ENCODE measurements at places on chromosomes 12 and 14.

DNA sequence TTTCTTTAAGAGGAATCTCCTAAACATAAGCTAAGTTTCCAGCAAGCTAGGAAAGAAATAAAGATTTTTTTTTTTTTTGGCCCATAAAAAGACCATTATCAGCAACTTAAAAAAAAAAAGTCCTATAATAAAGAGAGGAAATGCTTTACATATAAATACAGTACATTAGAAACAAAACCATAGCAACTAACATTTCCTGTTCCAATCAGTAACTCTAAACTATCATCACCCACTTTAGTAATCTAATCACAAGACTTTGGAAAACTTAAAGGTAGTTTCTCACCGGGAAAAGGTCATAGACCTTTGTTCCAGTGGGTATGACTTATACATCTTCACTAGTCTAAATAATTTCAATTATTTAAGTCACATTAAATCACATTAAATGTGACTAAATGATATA is 11.1 kb downstream of the SPTSSA start:
- no peak for DNase-seq

- peak; percentile 65 for DNase-seq
These were observed at the start of gene P2RX4 for GRCh38 chr12:121209624-121210572. TSS of gene P2RX4 (plus strand) at chr12:121210129. CDS start at chr12:121210165, 36 bp downstream.

GRCh38 chr12:85352016-85352415 is 72.0 kb downstream of the ALX1 start:
- no peak for DNase-seq

DNA sequence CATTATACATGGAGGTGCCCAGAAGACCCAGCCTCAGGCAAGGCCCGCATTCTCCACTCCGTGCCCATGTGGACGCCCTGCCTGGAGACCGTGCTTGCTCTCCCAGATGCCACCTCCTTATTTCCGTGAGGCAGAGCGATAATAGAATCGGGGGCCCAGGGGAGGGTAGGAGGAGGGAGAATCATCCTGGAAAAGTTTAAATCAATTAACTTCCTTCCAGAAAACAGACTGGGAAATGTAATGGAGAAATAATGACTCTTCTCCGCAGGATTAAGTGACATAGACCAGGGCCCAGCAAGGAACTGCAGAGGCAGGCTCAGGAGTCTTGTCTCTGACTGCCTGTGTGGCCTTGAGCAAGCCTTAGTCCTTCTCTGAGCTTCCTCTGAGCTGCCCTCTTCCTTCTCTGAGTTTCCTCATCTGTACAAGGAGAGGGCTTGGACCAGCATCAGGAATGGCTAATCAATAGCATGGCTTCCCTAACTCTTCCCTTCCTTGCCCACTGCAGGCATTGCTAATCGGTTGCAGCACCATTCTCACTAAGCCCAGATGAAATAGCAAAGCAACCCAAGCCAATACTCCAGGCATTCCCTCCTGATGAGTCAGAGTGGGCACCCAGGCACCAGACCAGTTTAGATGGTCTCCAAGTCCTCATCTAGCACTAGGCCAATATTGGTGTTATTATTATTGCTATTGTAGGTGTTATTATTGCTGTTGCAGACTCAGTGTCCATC is 11.3 kb upstream of the FAM222A start:
- no peak for DNase-seq

DNA sequence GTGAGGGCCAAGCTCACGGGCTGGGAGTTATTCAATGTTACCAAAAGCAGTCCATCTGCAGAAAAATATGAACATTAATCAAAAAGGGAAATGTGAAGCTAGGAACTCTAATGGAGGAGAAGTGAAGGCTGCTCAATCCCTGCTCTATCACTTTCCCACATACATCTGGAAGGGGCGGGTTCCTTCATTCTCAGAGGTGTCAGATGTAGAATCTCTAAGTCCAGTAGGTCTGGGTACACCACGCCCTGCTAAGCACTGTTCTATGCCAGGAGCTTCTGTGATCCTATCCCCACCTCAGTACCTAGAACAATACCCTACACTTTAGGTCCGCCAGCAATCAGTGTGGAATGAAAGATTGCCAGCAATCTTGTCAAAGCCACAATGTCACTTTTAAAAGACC is 37.0 kb upstream of the ANO2 start:
- no peak for DNase-seq

DNA sequence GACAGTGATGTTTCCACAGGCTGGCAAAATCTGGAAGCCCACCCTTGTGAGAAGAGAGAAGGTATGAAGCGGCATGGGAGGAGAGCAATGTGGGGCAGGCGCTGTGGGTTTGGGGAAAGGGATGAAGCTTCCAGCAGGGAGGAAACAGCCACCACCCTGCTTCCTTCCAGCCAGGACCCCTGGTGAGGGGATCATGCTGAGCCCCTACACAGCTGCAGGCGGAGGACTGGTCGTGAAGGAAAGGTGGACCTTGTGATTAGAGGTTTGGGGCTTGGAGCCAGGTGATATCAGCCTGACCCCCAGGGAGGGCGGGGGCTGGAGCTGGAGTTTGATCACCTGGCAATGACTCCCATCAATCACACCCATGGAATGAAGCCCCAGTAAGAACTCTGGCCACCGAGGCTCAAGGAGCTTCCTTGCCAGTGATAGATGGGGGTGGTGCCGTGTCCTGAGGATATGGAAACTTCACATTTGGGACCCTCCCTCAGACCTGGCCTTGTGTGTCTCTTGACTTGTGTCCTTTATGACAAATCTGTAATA is 48.6 kb downstream of the RIMBP2 start:
- no peak for DNase-seq

DNA sequence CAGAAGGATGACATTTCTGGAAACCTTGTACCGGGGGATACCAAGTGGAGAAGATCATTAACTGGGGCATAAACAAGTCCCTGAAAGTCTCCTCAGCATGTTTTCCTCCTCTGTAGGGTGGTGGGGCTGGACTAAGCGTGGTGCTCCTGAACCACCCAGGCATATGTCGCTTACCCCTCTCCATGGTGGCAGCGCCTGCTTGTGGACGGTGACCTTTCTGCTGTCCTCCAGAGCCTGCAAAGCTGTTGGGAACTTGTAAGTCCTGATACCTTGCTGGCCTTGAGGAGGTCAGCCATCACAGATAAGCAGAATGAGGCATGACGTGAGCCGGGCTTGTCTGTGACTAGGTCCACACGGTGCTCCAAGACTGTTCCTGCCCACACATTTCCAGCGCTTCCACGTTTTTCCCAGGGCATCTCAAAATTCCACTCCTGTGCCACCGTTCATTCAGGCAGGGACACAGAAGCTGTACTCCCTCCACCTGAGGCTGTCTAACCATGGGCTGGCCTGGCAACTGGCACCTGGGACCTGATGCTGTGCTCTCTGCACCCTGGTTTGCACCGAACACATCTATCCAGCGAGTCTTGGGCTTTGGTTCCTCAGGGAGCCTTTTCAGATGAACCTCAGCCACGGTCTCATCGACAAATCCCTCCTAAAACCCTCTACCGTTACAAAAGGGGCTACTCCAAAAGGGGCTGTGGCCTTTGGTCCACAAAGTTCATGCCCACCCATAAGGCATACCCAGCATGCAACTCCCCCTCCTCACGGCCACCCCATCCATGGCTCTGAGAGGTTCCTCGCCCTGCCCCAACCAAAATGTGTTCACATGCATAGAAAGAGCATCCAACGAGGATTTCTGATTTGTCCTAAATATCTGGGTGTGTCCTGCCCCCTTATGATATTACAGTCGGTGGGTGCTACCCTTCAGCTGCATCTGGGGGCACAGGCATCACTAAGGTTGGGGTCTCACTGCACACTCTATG is 199.6 kb upstream of the DIO3 start:
- DNase-seq = no peak

GRCh38 chr14:85182282-85182681 is 347.7 kb upstream of the FLRT2 start:
- no peak for DNase-seq

GRCh38 chr14:68250927-68251768 is 431.6 kb downstream of the RAD51B start:
- no peak for DNase-seq

GRCh38 chr12:6752167-6752920 is 597 bp downstream of the MLF2 start:
- DNase-seq = no peak

DNA sequence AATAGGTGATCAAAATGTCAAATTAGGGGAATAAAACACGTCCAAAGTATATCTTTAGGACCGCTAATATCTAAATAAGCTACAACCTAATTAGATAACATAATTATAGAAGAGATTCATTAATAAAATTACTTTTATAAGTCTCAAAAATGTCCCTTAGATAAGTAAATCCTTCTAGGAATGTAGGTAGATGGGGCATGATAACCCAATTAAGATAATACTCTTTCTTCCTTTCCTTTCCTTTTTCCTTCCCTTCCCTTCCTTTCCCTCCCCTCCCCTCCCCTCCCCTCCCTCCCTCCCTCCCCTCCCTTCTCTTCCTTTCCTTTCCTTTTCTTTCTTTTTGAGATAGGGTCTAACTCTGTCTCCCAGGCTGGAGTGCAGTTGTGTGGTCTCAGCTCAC is 11.0 kb upstream of the SLC2A3 start:
- DNase-seq = no peak

GRCh38 chr12:123498126-123498825 is 35.2 kb downstream of the RILPL1 start:
- DNase-seq = no peak

DNA sequence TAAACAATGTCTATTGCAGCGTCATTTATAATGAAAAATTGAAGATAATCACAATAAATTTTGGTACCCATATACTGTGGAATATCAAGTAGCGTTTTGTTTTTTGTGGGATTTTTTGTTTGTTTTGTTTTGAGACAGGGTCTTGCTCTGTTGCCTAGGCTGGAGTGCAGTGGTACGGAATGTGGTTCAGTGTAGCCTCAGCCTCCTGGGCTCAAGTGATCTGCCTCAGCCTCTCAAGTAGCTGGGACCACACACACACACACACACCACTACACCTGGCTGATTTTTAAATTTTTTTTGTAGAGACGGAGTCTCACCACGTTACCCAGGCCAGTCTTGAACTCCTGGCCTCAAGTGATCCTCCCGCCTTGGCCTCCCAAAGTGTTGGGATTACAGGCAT is 6.6 kb downstream of the ZNF664 start:
- DNase-seq = no peak

All from stimulated activated CD8-positive, alpha-beta memory T cell treated with anti-CD3 and anti-CD28 coated beads, Interleukin-15, amount 100 ng/mL, for 24 hours (primary cell).